Hematopoietic multipotent progenitor cell treated with erythropoietin and hydrocortisone succinate and interleukin-3 and kit ligand, for 17 days (in vitro differentiated cells): ENCODE measurements at places on chromosomes 6 and 20.

GRCh38 chr6:94227741-94228140, 808.4 kb upstream of the EPHA7 start:
- no peak for DNase-seq

DNA sequence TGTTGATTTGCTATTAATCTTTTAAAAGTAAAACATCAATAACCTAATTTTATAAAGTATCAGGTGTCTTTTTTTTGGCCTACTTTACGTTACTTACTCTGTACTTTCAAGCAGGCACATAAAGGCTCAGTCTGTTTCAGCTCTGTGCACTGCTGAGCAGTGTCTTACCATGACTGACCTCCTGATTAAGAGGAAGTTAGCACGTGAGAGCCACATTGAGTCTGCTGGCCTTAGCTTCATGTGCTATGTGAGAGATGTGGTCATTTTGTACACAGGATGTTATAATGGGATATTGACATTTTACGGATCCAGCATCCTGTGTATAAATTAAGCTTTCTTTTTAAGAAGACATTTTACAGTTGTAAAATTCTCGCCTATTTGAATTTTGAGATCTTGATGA, 31.9 kb downstream of the ARID1B start:
- DNase-seq = no peak

DNA sequence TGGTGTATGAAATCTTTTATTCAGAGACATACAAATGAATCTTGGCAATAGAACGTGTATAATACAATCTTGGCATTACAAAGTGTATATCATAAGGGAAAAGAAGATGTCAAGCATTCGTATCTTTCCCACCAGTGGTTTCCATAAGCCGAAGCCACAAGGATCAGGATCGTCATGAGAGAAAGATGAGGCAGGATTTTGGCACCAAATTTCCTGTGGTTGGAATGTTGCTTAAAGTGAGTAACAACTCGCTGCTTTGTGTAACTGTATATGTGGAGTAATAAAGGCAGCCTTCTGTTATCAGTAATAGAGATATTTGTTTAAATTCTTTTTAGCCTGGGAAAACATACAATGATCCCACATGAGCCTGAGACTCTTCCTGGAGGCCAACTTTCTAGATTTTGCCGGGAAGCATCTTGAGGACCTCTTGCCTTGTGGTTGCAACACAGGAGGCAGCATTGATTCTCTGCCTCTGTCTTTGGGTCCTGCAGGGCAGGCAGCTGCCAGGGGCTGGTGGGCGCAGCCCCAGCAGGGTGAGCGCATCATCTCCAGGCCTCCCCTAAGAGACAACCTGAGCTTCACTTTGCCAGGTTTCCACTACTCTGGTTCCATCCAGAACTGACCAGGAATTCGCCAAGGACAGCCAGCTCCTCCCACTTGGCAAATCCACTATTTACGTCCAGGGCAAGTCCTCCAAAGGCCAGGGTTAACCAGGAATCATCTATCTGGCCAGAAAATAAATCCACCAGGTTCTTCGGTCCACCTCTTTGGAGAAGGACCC, 230.9 kb upstream of the SULF2 start:
- DNase-seq = no peak

DNA sequence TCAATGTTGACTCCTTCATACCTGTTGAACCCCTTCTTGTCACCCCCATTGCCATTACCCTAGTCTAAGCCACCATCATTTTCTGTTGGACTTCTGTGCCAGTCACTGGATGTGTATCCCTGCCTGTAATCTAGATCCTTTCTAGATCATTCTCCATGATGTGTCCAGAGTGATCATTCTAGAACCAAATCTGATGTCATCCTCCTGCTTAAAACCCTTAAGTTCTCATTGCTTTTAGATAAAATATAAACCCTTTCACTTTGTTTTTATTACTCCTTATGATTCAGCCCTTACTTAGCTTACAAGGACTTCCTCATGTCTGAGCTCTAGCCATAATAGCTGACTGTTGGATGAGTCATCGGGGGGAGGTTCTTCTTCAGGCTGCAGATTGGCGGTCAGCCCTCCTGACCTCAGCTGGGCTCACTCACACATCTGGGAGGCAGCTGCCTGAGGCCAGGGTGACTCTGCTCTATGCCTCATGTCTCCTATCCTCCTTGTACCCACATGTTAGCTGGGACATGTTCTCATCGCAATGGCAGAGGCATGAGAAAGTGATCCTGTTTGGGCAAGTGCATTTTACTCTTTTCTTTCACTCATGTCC, 287.6 kb downstream of the ESR1 start:
- DNase-seq = peak; percentile 46

GRCh38 chr6:163773646-163774045, 359.1 kb downstream of the QKI start:
- DNase-seq = no peak

DNA sequence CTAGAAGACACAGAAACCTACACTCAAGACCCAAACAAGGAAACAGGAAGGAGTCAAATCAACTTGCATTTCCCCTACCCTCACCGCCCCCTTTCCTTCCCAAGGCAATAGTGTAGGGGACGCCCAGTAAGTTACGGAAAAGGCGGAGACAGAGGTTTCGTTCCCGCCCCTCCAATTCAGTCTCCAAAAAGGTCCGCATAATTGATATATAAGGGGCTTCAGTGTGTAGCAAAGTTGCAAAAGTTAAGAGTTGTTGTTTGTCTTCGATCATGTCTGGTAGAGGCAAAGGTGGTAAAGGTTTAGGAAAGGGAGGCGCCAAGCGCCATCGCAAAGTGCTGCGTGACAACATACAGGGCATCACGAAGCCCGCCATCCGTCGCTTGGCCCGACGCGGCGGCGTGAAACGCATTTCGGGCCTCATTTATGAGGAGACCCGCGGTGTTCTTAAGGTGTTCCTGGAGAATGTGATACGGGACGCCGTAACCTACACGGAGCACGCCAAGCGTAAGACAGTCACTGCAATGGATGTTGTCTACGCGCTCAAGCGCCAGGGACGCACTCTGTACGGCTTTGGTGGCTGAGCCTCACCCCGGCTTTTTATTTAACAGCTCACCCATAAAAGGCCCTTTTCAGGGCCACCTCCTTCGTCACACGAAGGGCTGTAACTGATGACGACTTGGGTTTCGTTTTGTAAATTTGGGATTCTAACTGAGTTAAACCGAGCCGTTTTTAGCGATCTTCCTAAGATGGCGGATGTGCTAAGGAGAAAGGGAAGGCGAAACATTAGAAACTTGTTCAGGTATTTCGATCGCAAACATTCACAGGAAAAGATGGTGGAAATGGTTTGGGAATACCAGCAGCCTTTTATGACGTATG, 124.6 kb upstream of the BTN3A2 start:
- peak; percentile 79 for DNase-seq

- no peak for DNase-seq
Observed at GRCh38 chr20:10708351-10709185, 34.8 kb upstream of the JAG1 start.

- DNase-seq = peak; percentile 7
Observed at GRCh38 chr20:20710443-20711315, 1.8 kb downstream of the RALGAPA2 start.

DNA sequence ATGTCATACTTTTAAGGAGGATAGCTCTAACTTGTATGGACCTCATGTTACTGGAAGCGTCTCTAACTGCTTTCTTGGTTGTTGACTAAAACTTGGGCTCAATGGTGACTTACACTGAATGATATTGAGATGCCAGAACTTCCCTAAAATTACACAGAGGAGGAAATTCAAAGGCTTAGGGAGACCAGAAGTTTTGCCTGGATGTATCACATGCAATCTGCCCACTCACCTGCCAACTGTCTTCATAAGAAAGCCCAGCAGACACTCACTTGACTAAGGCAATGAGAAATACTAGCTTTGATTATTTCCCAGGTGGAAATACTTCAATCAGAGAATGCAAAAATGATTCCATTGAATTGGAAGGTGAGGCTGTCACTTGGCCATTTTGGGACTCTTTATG, 51.2 kb upstream of the PDYN start:
- no peak for DNase-seq

DNA sequence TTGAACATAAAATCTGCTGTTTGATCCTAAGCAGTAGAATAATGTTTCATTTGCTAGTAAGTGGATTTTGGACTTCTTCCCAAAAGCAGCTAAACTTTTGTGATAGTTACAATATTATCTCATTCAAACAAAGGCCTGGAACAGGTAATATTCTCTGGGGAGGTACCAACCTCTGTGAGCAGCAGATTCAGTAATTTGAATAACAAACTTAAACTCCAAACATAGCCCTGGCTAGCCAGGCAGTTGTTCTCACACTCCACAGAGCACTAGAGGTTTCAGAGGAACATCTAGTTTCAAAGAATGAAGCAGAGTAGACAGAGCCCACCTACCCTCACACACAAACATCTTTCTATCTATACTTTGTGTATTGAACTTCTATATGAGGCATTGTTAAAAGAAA, 40.9 kb downstream of the LGSN start:
- no peak for DNase-seq

GRCh38 chr6:40700006-40700580, 112.9 kb upstream of the LRFN2 start:
- no peak for DNase-seq

DNA sequence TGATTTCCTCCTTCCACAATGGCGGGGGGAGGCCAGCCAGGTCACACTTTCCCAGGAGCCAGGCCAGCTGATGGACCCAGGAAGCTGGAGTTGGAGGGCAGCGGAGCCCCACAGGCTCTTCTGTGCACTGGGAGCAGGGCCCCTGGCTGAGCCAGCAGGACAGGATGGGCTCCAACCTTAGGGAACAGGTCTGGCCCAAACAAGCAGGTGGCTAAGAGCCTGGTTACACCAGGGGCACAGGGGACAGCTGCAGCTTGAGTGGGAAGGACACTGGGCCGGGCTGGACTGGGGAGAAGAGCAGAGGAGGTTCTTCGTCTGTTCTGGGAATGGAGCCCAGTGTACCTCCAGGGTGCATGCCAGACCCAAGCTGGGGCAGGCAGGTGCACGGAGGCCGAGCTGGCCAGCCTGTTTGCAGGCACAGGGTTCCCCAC, 102.3 kb downstream of the DLL1 start:
- DNase-seq = no peak

- no peak for DNase-seq
Observed at GRCh38 chr6:80938131-80938530, 814.4 kb downstream of the TENT5A start.

GRCh38 chr20:2330090-2330695, 34.4 kb downstream of the TGM3 start:
- no peak for DNase-seq

DNA sequence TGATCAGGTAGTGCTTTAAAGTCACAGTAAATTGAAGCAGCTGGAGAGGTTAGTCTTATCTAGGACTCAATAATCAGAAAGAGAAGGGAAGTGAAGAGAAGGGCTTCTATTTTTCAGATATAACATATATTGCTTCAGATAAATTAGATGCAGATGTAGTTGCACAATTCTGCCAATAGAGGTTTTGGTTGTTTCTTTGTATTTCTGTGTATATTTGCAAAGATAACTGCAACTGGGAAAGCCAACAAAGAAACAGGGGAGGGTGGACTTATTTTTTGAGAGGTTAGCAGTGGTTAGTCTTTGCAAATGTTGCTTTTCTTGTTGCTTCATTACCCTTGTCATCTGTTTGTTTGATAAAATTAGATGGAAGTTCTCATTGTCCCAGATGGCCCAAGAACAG, 106.6 kb downstream of the ADGRG6 start:
- no peak for DNase-seq

GRCh38 chr6:128567029-128567428, 46.6 kb upstream of the PTPRK start:
- DNase-seq = no peak

- no peak for DNase-seq
Observed at GRCh38 chr6:136826216-136826615, 3.8 kb downstream of the PEX7 start.

DNA sequence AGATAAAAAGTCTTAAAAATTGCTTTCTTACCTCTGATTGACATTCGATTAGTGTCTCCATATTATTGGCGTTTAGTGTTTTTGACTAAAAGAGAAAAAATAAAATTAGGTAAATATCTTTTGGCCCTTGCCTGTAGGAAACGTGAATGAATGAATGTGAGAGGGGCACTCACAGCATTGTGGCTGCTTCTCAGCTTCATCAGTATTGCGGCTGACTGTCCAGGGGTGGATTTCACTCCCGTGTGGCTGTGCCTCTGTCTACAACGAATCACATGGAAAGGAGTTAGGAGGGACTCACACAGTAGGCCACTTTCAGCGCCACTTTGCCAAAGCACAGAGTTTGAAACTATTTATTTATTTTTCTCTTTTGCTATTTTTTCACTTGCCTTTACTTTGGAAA, 844 bp downstream of the TAGAP start:
- DNase-seq = no peak

DNA sequence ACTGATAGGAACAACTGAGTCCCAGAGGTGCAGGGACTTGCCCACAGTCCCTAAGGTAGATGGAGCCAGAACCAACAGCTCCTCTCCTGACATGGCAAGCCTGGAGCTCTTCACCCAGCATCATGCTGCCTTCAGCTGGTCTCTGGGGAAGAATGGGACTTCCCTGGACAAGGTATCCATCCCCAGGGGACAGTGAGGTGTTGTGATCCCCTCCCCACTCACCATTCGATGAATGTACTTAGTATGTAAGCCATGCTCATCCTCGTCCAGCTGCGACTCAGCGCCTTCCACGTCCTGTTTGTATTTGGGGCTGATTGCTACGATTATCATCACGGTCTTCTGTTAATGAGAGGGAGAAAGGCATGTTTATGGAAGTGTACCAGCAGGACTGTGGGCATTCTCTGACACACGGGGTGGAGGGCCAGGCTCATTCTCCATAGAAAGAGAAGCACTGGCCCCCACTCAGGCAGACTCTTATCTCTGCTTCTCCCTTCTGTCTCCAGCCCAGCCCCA, 39.4 kb downstream of the TRAF3IP2 start:
- no peak for DNase-seq

DNA sequence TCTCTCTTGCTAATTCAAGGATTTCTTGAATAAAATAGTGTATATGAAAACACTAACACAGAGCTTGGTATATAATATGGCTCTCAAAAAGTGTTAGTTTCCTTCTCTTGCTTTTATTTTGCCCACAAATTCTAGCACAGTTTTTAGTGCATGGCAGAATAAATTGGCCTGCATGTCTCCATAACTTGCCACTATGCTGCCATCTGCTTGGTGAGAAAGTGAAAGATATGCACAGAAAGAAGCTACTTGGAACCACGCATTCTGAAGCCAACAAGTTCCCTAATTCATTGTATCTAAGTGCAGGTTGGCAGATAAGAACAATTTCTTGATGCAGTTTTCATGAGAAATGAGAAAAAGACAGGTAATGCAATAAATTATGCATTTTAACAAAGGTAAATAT, 101.2 kb downstream of the EPHA7 start:
- no peak for DNase-seq

DNA sequence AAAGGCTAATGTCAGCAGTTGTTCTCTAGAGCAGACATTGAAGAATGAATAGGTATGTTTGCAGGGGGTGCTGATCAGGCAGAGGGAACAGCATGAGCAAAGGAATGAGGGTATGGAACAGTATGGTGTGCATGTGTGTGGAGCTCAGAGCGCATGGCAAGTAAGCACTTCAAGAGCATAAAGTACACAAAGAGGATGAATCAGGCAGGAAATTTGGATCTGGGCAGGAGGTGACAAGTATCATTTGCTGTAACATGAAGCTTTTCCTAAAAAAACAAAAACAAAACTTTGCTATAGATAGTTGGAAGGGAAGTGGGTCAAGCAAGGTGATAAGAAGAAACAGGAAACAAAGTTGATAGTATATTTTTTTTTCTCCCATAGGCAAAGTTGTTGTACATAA, 746.8 kb downstream of the HDGFL1 start:
- DNase-seq = no peak
